ENCODE measurements at places on chromosomes 6 and 20.
A peak's percentile ranks its signal among the peaks of the same experiment; 100 is the strongest.

DNA sequence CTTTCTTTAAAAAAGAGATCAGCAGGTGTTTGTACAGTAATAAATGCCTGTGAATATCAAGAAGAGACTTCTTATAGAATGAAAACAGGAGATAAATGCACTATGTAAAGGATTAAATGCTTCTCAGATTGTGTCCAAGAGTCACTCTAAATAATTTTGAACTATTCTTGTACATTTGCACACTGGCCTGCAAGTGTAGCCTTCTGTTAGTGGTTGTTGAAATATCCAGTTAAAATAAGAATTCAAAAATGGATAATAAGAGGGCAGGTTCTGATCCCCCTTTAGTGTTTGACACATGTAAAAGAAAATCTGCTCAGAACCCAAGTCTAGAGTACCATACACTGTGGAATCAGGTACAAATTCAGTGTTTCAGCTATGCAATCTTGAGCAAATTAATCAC lies 91.9 kb downstream of the BCAS1 start:
- DNase-seq, result no peak

DNA sequence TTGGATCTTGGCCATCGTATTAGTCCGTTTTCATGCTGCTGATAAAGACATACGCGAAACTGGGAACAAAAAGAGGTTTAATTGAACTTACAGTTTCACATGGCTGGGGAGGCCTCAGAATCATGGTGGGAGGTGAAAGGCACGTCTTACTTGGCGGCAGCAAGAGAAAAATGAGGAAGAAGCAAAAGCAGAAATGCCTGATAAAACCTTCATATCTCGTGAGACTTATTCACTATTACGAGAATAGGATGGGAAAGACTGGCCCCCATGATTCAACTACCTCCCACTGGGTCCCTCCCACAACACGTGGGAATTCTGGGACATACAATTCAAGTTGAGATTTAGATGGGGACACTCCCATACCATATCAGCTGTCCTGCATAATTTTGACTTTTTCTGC lies 20.1 kb upstream of the REPS1 start:
- DNase-seq, result no peak

GRCh38 chr6:135665935-135666334 lies 168.4 kb upstream of the AHI1 start:
- DNase-seq, result no peak

DNA sequence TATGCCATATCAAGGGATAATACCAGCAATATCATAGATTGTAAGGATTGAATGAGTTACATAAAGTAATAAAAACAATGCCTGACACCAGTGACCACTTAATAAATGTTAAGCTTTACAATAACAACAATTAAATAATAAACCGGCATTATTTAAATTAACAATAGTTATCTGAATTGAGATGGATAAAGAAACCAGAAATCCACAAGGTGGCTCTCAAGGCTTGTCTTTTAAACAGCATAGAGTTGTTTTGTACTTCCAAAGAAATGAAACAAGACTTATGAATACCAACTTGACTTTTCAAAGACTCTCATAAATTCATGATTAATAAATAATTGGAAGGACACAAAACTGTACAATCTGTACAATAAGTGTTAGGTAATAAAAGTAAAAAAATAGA lies 203.1 kb downstream of the ASCC3 start:
- DNase-seq, result no peak

DNA sequence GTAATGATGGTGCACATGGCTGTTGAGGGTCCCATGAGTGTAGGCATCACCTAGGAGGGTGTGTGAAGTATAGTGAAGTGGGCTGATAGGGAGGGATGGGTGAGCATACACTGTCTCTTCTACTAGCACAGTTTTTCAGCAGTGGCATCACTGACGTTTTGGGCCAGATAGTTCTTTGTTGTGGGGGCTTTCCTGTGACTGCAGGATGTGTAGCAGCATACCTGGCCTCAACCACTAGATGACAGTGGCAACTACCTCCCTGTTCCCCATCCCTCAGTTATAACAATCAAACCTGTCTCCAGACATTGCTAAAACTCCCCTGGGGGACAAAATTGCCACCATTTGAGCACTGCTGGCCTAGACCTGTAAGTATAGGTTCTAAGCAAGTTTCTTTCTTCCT lies 239.0 kb downstream of the FOXC1 start:
- no peak for DNase-seq

DNA sequence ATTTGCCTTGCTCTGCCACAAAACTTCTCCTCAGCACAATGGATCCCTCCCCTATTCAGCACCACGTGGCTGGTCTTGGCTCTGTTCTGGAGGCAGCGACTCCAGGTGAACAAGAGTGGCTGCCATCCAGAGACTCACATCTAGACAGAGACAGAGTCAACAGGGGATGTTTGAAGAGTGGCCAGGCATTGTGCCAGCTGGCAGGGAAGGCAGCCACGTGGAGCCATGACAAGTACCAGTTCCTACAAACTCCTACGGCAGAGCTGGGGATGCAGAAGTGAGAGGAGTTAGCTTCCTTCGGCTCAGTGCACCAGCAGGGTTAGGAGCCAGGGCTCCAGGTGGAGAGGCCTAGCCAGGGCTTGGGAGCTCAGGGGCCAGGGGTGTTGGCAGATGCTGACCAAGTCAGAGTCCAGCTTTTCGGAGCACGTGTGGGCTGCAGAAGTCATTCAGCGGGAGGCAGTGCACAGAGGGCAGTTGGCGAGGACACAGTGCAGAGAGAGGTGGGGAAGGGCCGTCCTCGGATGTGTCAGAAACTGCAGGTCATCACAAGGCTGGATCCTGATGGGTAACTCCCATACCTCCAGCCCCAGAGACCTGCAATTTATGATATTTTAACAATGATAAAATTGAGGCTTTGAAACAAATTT lies 171.7 kb upstream of the PDE10A start:
- no peak for DNase-seq

DNA sequence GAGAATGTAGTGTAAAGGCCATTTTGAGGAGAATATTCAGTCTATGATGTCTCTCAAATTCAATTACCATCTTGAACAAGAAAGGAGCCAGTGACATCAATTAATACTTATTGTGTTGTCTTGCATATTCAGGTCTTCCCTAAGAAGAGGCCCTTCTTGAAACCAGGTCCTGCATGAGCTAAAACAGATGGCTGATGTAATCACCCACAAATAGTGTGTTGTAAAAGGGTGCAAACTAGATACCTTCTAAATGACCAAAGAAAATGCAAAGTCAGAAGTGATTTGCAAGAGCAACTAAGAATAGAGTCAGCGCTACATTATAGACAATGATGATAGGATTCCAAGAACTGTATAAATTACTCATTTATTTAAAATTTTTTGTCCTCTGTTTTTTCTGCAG lies 97.0 kb downstream of the BTBD3 start:
- no peak for DNase-seq

GRCh38 chr6:69888482-69889233 lies 22.3 kb downstream of the COL19A1 start:
- no peak for DNase-seq

GRCh38 chr20:61487346-61487996 lies 235.4 kb downstream of the CDH4 start:
- no peak for DNase-seq

- no peak for DNase-seq
Measured at GRCh38 chr6:145948328-145948727, 15.8 kb downstream of the SHPRH start.

DNA sequence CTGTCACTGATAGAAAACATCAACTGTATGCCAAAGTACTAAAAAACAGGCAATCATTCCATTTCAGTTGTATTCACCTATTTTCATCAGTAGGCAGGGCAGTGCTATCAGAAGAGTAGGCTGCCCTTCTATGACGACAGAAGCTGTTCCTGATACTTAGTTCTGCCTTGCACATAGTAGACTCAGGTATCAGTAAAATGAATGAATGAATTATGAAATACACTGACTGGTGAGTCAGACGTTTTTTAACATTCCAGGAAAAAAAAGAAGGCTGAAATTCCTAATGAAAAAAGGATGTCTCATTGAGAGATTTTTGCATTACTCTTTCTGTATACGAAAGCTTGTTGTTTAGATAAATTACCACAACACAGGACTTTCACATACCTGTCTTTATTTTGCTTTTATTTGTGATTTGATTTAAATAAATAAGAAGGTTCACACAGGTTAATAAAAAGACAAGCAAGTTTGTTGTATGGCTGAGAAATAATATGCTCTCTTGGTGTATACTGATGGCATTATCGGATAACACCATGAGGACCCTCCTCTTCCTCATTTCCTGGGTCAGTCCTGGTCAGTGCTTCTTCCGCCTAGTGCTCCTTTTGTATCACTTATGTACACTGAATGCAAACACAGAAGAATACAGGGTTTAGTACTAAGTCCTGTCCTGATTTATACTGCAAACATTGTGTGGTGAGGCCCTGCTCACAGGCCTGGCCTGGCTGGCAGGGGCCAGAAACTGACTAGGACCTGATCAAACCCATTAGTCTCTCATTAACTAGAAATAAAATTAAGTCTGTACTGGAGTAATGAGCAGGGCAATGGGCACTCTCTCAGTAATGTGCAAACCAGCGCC lies 39.4 kb upstream of the SPDEF start:
- DNase-seq, result no peak

DNA sequence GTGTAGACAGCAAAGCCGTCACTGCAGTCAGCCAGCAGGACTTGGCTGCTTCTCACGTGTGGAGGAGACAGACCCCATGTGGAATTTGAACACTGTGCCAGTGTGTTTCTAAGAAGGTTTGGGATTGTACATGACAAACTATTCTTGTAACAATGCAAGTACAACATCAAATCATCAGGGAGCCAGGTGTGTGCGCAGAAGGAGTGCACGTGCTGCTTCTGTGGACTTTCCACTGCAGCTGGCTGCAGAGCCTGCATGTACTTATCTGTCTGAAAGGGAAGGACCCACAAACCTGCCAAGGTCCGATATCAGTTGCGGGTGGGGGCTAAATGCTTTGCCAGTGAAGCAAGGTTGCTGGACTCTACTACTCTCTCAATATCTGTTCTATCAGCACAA lies 211.6 kb downstream of the WDR27 start:
- no peak for DNase-seq

- no peak for DNase-seq
Measured at GRCh38 chr6:47438481-47439347, 38.9 kb upstream of the CD2AP start.

- peak; percentile 7 for DNase-seq
Measured at GRCh38 chr6:3455147-3455568, 1.7 kb downstream of the SLC22A23 start.

- DNase-seq, result no peak
Measured at GRCh38 chr6:43447604-43448003, 7.7 kb downstream of the DLK2 start.

- DNase-seq, result no peak
Measured at GRCh38 chr6:69917834-69918233, 51.5 kb downstream of the COL19A1 start.

GRCh38 chr20:29878777-29879442 lies 1378.6 kb upstream of the DEFB115 start:
- no peak for DNase-seq

DNA sequence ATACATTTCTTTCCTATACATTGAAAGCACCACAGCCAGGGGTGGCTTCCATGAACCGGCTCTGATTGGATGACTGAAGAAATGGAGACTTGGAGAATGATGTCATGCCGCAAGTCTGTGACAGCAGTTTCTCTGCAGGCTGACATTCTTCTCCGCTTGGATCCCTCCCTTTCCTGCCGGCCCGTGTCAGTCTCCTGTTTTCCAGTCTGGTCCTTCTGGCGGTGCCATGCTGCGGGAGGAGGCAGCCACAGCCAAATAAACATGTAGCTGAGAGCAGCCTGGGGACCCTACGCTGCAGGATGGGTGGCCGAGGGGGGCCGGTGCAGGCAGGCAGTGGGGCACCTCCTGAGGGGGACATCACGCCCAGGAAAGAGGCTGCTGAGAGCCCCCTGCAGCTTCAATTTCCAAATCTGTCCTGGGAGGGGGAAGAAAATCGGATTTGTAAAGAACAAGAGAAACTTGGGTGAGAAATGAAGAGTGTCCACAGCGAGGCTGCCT lies 178.0 kb downstream of the TAF4 start:
- no peak for DNase-seq

DNA sequence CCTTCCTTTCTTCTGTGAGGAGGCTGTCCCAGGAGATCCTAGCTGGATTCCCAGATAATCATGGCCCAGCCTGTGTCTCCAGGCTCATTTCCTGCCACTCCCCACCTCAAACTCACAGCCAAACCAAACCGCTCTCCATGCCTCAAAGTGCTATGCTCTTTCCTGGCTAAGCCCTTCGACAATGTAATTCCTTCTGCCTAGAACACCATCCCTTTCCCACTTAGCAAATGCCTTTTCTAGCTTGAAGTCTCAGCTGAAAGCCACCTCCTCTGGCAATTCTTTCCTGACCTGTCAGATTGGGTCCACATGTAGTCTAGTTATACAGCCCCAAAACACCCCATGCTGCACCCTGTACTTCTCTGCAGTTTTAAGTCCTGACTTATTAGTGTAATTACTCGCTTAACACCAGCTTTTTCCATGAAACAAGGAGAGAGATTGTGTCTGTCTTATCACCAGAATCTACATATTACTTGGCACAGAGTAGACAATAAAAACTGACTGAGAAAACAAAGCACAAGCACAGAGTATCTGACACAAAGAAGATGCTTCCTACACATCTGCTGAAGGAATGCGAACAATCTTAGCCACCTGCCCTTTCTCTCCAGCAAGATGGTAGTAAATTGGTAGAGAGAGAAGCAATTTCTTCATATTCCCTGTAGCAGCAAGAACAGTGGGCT lies 5.4 kb downstream of the TRIM26 start:
- DNase-seq, result no peak

- DNase-seq, result no peak
Measured at GRCh38 chr6:170209354-170210025, 81.4 kb downstream of the DLL1 start.

DNA sequence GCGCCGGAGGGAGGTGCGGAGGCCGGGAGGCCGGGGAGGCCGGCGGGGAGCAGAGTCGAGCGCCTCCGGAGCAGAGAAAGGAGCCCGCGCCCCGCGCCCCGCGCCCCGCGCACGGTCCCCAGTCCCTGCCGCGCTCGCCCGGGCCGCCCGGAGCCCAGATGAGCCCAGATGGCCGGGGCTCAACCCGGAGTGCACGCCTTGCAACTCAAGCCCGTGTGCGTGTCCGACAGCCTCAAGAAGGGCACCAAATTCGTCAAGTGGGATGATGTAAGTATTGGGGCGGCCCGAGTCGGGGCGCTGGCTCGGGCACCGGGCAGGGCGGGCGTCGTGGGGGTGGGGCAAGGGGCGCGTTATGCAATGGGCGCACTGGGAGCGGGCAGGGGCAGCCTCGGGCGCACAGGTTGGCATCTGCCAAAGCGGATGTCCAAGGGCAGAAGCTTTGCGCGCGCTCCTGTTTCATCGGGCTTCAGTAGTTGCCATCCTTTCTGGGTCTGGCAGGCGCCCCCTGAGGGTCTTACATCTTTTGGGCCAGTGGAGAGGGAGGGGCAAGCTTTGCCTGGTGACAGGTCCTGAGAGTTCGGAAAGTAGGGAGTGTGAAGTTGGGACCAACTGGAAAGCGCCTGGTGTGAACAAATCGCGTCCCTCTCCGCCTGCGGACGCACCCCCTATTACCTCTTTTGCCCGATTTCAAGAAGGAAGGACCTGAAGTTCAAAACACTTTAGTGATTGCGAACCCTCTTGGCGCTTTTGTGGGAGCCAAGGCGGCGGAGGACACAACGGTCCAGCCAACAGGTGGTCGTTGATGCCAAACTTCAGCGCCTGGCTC lies 631 bp downstream of the PLCB1 start:
- DNase-seq, result peak; percentile 21
